ENCODE measurements at places on chromosomes 1 and 21.

DNA sequence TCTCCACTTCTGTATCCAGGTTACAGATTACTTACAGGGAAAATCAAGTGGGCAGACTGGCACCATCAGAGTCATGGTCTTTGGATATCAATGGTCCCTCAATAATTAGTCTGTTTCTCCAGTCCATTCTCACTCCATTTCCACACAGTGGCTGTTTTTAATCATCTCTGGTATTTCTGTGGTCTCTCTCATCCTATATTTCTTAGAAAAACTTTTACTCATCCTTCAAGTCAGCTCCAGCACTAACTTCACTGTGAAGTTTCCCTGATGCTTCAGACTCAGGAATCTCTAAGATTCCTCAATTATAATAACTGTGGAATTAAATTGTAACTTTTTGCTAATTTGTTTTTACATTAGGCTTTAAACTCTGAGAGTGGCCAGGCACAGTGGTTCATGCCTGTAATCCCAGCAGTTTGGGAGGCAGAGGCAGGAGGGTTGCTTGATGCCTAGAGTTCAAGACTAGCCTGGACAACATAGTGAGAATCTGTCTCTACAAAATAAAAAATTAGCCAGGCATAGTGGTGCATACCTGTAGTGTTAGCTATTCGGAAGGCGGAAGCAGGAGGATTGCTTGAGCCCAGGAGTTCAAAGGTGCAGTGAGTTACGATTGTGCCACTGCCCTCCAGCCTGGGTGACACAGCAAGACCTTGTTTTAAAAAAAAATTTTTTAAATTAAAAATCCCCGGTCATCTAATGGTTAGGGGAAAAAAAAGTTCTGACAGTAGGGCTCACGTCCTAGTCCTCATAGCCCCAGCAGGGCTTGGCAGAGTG, 10.6 kb downstream of the CD160 start:
- peak; percentile 78 for DNase-seq

DNA sequence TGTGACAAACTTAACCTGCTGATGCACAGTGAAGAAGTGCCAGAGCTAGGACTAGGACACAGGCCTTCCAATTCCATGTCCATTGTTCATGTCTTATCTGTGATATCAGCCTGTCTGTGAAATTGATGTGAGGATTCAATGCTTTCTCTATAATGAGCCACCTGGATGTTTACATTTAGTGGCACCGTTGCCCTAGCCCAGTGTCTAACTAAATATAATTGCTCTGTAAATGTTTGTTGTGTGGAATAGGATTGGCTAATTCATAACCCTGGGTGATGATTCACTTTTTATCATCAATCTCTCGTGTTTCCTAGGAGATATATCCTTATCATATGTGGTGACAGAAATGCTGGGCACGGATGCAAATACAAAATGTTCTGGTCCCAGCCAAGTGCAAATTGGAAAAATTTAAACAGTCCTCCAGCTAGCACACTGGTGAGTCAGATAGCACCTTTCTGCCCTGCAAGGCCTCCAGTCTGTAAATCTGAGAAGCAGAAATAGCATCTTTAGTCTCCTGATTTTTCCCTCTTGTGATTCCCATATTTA, 46.9 kb upstream of the GNG12 start:
- peak; percentile 56 for DNase-seq

- DNase-seq = no peak
These were observed 6.1 kb upstream of the MYCL start for GRCh38 chr1:39907528-39908453.

GRCh38 chr1:110205156-110205555, 5.0 kb upstream of the KCNC4 start:
- DNase-seq = no peak

- DNase-seq = peak; percentile 98
These were observed 30.5 kb downstream of the TBCE start for GRCh38 chr1:235397733-235398132.

DNA sequence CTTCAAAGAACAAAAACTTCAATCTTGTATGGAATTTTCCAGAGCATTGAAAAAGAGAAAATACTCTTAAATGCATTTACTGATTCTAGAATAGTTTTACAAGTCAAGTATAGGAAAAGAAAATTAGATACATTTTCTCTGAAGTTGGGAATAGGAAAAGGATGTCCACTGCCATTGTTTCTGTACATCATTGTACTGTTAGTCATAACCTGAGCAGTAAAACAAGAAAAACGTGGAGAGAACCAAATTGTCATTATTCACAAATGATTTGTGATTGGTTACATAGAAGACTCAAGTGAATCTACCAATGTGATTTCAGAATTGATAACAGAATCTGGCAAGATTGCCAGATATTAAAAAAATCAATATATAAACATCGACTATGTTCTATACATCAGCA, 27.4 kb downstream of the PRKACB start:
- no peak for DNase-seq

GRCh38 chr1:156421062-156421938, 52.3 kb downstream of the RHBG start:
- DNase-seq = peak; percentile 59

- peak; percentile 54 for DNase-seq
These were observed 1.3 kb upstream of the DOCK7 start for GRCh38 chr1:62689524-62689923.

- no peak for DNase-seq
These were observed 13.4 kb downstream of the PAX7 start for GRCh38 chr1:18644013-18644399.

- no peak for DNase-seq
These were observed 141.8 kb upstream of the ADAMTS5 start for GRCh38 chr21:27108701-27109100.

- no peak for DNase-seq
These were observed 26.1 kb downstream of the NADK start for GRCh38 chr1:1752190-1752589.

DNA sequence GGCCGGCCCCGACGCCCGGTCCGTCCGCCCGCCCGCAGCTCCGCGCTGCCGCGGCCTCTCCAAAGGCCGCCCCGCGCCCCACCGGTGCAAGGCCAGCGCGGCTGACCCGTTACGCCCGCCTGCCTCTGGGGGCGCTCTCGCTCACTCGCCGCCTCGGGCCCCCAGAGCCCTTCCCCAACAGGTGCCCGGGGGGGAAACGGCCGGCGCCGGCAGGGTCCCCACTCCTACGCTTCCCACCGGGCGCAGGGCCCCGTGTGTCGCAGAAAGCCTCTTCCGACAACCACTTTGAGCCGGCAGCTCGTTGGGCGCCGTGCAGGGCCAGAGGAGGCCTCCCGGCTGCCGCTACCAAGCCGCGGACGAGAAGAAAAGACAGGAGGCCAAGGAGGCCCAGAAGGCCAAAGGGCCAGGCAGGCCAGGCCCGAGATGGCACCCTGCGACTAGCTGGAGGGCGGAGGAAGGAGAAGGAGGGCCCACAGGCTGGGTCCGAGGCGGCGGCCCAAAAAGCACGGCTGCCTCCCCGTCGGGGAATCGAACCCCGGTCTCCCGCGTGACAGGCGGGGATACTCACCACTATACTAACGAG, 64.9 kb upstream of the FCGR2A start:
- peak; percentile 74 for DNase-seq

- DNase-seq = no peak
These were observed at the start of gene FGR for GRCh38 chr1:27634985-27635367. Gene FGR (minus strand): TSS chr1:27635185. CDS start chr1:27623916, 11,269 bp downstream.

- no peak for DNase-seq
These were observed 120.9 kb upstream of the COL6A1 start for GRCh38 chr21:45860493-45861155.

Measured in fibroblast of skin of scalp (primary cell).